Endodermal cell (in vitro differentiated cells): ENCODE measurements at places on chromosomes 16 and 17.

DNA sequence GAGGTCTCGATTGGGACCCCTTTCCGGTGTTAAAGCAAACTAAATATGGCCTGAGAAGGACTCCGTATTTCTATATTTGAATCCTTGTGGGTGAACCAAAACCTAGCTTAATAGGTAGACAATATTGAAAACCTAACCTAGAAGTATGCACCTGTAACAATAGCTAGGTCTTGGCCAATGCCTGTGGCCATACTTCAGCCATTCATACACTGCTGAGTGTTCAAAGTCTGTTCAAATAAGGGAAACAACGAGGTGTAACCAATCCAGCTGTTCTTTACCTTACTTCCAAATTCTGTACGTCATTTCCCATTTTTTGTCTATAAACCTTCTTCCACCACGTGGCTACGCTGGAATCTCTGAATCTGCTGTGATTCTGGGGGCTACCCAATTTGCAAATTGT, 34.1 kb upstream of the HELZ start:
- DNase-seq, result no peak

DNA sequence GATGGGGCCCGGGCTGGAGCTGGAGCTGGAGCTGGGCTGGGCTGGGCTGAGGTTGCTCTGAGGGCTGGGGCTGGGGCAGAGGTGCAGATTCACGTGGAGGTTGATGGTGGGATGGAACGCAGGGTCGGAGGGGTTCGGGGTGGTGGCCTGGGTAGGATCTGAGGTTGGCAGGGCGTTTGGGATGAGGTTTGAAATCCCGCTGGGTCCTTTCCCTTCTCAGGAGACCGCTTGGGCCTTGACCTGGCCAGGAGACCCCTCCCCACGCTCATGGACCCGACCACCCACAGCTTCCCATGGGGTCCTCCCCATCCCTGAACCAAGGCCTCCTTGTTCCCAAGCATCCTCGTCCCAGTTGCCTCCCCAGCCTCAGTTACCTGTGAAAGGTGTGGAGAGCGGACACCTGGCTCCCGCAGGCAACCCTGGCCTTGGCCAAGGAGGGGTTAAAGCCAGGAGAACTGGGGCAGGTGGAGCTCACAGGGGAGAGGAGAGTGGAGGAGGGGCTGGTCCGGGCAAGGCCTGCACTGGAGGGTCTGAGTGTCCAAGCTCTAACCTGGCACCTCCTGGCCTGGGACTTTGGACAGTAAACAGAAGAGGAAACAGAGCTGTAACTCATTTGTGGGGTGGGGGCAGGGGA, at the start of gene ASGR2:
TSS of gene ASGR2 (minus strand) at position 582 of the 634 bp plus-strand sequence. CDS start 582 bp downstream, outside the sequence.
- DNase-seq, result no peak

GRCh38 chr16:74232806-74233465, 63.7 kb upstream of the PSMD7 start:
- no peak for DNase-seq

DNA sequence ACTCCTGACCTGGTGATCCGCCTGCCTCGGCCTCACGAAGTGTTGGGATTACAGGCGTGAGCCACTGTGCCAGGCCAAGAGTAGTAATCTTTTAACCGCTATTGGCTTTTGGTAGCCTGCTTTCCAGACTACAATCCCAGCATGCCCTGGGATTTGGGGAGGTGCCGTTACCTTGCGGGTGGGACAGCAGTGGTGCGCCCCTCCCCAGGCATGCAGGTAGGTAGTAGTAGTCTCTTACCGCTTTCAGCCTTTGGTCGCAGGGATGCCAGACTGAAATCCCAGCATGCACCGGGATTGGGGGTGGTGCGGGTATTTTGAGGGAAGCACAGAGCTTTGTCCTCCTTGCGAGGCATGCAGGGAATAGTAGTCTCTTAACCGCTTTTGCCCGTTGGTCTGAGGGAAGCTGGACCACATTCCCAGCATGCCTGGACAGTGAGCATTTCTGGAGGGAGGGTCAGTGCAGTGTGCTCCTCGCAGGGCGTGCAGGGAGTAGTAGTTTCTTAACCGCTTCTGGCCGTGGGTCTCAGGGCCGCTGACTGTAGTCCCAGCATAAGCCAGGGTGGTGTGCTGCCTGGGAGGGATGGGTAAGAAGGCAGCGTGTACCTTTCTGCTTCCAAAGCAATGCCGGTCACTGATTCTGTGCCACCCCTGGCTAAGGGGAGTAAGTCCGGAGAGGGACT, 1686.8 kb downstream of the TP53TG3F start:
- no peak for DNase-seq

DNA sequence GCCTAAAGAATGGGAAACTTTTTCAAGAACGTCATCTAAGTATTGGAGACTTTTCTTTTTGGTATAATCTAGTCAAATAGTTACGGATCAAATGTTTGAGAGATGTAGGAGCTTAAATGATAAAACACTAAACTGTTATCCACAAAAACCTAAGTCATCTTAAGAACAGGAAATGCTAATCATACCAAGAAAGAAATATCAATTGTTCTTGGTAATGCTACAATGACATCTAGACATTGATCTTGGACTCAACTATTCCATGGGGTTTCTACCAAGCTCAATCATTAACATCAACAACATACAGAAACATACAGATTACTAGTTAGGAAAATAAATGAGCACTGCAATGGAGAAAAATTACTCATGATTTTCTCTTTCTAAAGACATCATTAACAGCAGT, 3.8 kb downstream of the NUDT21 start:
- DNase-seq, result no peak

GRCh38 chr17:9536061-9536460, 39.6 kb downstream of the STX8 start:
- DNase-seq, result no peak

GRCh38 chr16:86424398-86424797, 85.9 kb upstream of the FOXF1 start:
- DNase-seq, result peak; percentile 64

- peak; percentile 90 for DNase-seq
Measured at GRCh38 chr17:16818340-16818739, 128.3 kb downstream of the CCDC144A start.

DNA sequence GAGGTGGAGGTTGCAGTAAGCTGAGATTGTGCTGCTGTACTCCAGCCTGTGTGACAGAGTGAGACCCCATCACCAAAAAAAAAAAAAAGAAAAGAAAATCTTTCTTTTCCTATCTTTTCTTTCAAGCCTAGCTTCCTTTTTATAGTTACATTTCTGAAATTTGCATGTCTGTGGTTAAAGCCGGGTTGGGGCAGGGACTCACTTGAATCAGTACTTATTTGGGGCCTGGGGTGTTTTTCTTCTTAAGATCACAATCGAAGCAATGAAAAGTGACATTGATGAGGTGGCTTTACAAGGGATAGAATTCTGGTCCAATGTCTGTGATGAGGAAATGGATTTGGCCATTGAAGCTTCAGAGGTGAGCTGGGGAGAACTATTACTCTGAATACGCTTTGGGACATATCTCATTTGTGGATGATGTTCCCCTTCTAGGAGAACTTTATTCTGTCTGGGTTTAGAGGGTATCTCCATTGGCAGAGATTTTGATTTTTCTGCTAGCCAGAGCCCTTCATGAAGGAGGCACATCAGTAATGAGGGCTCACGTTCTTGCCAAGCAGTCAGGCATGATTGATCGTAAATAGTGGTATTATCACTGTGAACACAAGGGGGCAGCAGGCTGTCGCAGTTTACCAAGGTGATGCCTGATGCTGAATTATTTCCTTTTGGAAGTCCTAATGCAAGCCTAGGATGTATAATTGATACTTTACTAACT, 14.3 kb downstream of the KPNB1 start:
- peak; percentile 93 for DNase-seq

DNA sequence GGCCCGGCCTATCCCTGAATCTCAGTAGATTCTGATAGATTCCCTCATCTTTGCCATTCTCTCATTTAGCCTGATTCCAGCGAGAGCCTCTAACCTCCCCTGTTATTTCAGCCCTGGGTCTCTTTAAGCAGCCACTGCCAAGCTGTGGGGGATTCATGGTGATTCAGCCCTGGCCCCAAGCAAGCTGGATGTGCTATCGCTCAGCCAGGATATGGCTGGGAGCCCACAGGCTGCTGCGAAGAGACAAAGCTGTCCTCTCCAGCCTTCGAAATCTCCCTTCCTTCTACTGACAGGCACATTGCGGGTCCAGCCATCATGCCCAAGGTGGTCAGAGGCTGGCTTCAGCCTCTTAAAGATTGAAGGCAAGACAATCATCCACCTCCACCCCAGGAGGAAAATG, 394.1 kb downstream of the SOX9 start:
- no peak for DNase-seq

GRCh38 chr16:88825146-88825545, 13.4 kb upstream of the APRT start:
- no peak for DNase-seq
